Osteocyte (in vitro differentiated cells): ENCODE measurements at places on chromosomes 2 and 18. TPM values are rescaled to one million over a fixed set of nuclear protein-coding genes. Genes with fewer than 3 reads are reported as not detected.

DNA sequence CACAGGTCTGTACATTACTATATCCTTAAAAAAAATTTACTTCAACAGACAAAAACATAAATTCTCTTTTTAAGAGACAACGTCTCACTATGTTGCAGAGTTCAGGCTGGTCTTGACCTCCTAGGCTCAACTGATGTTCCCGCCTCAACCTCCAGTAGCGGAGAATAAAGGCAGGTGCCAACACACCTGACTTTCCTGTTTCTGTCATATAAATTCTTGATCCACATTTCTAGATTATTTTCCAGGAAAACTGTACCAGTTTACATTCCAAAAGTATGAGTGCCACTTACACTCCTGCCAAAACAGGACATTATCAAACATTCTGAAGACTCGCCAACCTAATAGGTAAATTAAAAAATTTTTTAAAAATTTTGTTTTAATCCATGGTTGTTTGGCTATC, 48.6 kb downstream of the PUM2 start:
- H3K36me3 ChIP-seq, result peaks cover 32% of the 10 kb centered on the region
- H3K27me3 ChIP-seq, result no peaks in the 10 kb centered on the region
- peaks cover 36% of the 10 kb centered on the region for H3K4me1 ChIP-seq
- DNase-seq, result no peak
- H3K27ac ChIP-seq, result no peak overlapping the region

DNA sequence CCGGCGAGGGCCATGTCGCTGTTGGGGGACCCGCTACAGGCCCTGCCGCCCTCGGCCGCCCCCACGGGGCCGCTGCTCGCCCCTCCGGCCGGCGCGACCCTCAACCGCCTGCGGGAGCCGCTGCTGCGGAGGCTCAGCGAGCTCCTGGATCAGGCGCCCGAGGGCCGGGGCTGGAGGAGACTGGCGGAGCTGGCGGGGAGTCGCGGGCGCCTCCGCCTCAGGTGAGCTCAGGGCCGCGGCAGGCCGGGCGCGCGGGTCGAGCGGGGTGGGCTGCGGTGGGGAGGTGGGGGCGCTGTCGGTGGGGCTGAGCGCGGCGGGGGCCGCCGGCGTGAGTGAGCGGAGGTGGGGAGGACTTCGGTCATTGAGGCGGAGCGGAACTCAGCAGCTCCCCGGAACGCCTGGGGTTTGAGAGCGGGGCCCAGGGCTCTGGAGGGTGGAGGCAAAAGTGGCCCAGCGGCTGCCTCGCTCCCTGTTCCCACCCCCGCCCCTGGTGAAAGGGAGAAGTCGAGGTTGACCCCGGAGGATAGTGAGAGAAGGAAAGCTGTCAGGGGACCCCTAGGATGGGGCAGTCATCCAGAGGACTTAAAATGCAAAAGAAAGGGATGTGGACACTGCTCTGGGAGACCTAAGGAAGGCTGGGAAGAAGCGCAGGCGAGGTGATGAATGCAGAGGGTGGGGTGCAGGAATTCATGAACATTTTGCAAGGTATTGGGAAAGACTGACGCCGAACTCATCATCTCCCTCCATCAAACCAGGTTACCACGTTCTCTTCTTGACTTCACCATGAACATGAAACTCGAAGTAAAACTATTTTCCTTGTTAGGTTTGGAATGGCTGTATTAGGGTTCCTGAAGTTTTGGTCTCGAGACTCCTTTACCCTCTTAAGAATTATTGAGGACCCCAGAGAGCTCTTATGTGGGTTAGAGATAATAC, 633 bp downstream of the MALT1 start:
- peak; percentile 87 for DNase-seq
- H3K27ac ChIP-seq, result peak overlapping the region; percentile 86
- no peaks in the 10 kb centered on the region for H3K27me3 ChIP-seq
- peaks cover 38% of the 10 kb centered on the region for H3K4me1 ChIP-seq
- H3K36me3 ChIP-seq, result peaks cover 8% of the 10 kb centered on the region

DNA sequence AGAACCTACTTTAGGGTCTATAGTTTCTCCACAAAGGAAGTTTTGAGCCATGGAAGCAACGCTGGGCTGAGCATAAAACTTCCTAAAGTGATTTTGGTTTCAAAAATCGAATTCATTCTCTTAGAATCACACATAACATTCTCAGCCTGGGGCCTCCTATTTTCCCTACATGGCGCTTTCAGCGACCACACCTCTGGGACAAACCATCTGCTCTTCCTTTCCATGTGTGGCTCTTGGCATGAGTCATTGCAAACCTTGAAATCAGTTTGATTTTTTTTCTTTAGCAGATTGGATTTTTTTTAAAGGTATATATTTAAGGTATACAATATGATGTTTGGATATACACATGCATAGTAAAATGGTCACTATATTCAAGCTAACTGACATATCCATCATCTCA, 72.5 kb upstream of the APCDD1 start:
- H3K4me3 ChIP-seq, result no peak overlapping the region
- peaks cover 9% of the 10 kb centered on the region for H3K27me3 ChIP-seq
- no peaks in the 10 kb centered on the region for H3K36me3 ChIP-seq
- H3K4me1 ChIP-seq, result peaks cover 29% of the 10 kb centered on the region
- DNase-seq, result no peak

- DNase-seq, result no peak
- H3K4me1 ChIP-seq, result peaks cover 19% of the 10 kb centered on the region
- no peak overlapping the region for H3K27ac ChIP-seq
Observed at GRCh38 chr2:38037325-38037724, 38.6 kb downstream of the CYP1B1 start.

DNA sequence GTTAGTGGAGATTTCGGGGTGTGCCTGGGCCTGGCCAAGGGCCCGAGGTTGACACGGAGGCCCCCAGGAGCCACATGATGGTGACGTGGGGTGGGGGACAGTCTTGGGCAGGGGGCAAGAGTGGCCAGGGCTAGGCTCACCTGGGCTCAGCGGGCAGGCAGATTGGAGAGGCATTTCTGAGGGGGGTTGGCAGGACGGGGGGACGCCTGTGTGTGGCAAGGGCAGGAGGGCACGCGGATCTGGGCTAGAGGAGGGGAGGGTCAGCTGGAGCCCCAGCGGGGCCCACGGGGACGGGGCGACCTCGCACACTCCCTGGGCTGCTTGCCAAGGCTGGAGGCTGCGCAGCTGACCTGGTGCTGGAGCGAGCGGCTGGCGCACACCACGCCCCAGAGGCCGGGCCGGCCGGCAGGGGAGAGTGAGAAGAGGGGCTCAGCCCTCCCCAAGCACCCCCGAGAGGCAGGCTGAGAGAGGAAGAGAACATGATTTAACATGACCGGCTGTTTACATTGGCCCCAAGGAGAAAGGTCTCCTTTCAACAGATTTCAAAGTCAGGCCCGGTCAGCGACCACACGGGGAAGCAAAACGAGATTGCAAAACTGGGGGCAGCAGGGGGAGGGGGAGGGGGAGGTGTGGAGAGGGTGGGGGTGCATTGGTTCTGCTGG, 38.0 kb upstream of the SNED1 start:
- no peak overlapping the region for H3K27ac ChIP-seq
- peaks cover 20% of the 10 kb centered on the region for H3K4me1 ChIP-seq
- DNase-seq, result peak; percentile 85
- H3K27me3 ChIP-seq, result peaks cover 5% of the 10 kb centered on the region

DNA sequence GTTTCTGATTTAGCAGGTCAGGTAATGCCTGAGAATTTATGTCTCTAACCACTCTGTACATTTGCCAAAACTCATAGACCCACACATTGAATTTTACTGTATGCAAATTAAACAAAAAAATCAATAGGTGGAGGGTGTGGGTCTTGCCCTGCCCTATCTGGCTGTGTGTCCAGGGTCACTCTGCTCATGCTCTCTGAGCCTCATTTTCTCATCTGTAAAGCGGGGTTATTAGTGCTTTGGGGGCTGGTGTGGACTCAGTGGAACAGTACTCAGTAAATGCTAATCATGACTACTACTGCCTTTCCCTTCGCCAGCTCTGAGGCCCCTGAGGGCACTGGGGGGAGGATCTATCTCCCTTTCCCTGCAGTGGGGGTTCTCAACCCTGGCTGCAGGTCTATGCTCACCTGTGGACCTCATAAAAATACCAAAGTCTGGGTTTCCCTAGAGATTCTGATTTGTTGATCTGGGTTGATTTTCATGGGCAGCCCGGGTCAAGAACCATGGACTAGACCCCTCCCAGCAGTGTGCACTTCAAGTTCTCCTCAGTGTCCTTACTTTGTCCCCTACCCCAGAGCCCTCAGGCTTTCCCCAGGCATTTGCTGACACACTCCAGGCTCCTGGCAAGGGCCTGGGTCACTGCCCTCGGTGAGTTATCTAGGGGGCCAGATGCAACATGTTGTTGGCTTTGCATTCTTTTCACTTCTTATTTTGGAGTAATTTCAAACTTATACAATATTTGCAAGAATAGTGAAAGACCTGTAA, 27.5 kb downstream of the MTHFD2 start:
- H3K27ac ChIP-seq, result no peak overlapping the region
- H3K4me3 ChIP-seq, result no peak overlapping the region
- no peaks in the 10 kb centered on the region for H3K27me3 ChIP-seq
- no peak for DNase-seq

DNA sequence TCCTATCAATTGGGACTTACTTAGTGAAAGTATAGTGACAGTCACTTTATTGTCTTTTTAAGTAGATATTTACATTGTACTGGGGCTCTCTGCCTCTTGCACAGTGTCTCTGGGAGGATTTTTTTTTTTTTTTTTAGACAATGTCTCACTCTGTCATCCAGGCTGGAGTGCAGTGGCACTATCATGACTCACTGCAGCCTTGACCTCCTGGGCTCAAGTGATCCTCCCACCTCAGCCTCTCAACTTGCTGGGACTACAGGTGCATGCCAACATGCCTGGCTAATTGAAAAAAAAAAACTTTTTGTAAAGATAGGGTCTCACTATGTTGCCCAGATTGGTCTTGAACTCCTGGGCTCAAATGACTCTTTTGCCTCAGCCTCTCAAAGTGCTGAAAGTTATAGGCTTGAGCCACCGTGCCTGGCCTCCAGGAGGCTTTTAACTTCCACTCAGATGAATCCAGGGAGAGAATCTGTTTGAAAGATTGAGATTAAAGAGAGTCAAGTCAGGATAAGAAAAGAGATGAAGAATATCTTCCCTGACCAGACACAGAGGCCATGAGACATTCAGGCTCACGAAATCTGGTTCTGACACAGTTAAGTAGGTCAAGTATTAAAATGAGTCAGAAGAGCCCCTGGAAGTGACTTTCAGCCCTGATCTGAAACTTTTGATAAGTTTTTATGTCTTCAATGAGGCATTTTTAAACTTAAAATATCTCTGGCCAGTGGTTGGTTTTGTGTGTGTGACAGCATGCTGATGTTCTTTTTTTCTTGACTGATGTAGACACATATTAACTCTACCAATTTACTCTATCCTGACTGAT, 18.3 kb downstream of the ARHGEF33 start:
- H3K27me3 ChIP-seq, result no peaks in the 10 kb centered on the region
- DNase-seq, result no peak

DNA sequence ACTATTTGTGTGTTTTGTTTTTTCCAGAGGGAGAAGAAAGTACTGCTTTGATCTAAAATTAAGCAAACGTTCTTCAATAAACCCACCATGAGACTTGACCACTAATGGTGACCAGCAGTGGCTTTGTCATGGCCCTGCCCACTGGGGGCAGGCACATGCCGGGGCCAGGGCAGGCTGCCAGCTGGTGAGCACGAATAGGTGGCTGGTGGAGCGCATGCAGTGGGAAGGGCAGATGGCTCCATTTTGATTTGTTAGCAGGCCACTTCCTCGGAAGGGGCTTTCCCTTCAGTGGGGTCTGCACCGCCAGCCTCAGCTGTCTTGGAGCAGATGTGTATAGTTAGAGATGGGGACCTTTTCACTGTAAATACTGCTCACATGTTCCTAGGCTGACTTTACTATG, 277.1 kb downstream of the SOX11 start:
- peak; percentile 83 for DNase-seq
- H3K27me3 ChIP-seq, result no peaks in the 10 kb centered on the region
- H3K4me1 ChIP-seq, result no peaks in the 10 kb centered on the region
- H3K27ac ChIP-seq, result no peak overlapping the region

Gene NEB
- total RNA-seq, result 0.40 and 1.3 TPM in 2 replicates

DNA sequence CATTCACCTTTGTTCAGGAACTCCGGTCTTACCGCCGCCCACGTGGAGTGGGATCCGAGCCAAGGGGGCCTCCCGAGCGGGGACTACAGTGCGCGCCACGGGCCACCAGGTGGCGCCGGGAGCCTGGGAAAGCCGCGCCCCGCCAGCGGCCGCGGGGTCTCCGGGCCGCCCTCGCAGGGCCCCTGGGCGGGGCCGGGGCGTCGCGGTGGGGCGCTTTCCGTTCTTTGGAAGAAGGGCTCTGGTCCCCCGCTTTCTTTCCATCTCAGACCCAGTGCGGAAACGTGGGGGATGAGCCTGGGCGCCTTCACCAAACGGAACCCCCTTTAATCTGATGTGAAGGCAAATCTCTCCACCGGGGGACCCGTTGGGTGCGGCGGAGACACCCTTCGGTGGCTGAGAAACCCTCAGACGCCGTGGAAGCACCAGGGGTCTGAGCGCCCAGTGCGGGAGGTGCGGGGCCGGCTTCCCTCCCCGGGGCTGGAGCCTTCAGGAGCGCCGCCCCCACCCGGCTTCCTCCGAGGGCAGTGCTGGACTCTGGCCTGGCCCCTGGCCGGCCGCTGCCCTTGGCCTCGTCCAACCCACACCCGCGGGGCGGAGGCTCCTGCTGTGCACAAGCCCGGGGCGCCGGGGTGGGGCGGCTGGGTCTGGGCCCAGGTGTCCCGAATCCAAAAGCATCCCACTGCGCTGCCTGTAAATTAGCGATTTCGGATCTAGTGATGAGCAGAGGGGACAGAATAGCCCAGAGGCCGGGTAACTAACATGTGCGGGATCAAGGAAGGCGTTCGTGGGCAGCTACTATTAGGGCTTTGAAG, 44.6 kb downstream of the GORASP2 start:
- H3K27me3 ChIP-seq, result no peaks in the 10 kb centered on the region
- DNase-seq, result peak; percentile 94
- peak overlapping the region; percentile 23 for H3K27ac ChIP-seq
- peak overlapping the region; percentile 73 for H3K4me3 ChIP-seq

DNA sequence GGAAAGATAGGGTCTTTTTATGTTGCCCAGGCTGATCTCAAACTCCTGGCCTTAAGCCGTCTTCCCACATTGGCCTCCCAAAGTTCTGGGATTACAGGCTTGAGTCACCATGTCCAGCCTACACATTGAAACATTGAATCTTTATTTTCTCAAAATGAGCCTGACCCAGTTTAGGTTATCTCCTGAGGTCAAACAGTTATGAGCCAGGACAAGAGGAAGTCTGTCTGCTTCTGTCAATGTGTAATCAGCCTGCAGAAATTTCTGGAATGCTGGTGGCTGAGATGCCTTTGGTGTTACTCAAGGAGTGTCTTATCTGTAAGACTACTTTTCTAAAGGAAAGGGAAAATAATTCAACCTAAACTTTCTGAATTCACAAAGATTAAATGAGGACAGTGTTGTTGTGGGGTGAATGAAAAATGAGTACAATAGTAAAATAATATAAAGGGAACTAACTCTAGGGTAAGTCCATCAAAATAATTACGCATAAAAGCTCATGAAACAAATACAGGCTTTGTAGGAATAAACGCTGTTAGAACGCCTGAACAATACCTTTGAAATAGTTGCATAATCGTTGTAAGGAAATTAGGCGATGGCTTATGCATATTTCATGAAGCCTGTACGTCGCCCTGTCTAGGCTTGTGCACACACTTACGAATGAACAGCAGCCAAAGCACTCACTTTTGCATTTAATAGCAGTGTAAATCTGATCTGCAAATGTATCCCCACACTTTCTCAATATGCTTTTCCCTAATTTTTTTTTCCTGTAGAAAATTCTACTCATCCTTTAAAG, 260.8 kb downstream of the RDH14 start:
- H3K27ac ChIP-seq, result no peak overlapping the region
- H3K4me1 ChIP-seq, result peaks cover 8% of the 10 kb centered on the region
- H3K27me3 ChIP-seq, result no peaks in the 10 kb centered on the region
- DNase-seq, result no peak
- no peak overlapping the region for H3K4me3 ChIP-seq
